ENCODE measurements at places on chromosomes 1 and 21.

DNA sequence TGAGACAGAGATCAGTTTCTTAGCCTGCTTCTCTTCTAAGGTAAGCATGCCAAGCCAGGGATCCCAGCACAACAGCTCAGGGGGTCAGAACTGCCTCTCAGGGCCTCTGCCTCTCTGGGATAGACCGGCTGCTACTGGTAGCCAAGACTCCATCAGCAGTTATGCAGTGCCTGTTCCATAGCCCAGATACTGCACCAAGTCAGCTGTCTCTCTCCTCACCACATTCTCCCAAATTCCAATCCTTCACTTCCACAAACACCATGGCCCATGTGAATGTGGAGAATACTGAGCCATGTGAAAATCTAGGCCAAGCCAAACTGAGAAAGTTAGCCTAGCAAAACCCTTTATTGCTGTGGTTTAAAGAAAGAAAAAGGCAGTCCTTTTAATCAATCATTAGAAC is 37.5 kb downstream of the CDC42BPA start:
- DNase-seq, result no peak

DNA sequence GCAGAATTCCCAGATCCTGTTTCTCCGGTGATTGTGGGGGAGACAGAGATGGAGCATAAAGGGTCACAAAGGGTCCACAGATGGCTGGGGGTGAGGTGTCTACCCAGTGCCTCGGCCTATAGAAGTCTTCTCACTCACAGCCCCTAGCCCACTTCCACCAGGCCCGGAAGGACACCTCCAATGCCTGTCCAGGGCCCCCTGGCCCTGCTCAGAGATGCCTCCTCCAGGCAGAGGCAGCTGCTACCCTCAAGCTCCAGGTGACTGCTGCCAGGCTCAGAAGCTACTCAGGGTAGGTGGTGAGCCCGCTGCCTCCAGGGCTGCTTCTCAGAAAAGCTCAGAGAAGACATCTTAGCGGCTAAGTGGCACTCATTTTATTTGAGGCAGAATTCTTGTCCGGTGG is 22.0 kb upstream of the ZC3H12A start:
- DNase-seq, result no peak

- DNase-seq, result no peak
Measured at GRCh38 chr1:58883888-58884482, 100.1 kb upstream of the JUN start.

- no peak for DNase-seq
Measured at GRCh38 chr1:154879038-154879421, 8.9 kb upstream of the KCNN3 start.

- DNase-seq, result no peak
Measured at GRCh38 chr1:57363643-57364042, 60.2 kb downstream of the DAB1 start.

DNA sequence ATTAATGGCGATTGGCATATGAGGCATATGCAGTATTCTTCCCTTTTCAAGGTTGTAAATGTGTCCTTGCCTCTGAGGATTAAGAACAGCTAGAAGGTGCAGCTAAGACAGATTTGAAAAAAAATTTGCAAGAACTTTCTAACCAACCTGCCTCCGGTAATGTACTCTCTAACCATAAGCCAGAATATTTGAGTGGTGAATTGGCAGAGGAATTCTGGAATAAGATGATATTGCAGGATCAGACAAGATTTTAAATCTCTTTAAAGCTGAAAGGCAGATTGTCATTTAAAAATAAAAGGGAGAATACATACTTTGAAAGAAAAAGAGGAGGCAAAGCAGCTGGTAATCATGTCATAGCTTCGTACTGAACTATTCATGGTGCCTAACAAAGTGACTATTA is 29.2 kb downstream of the MROH9 start:
- no peak for DNase-seq

DNA sequence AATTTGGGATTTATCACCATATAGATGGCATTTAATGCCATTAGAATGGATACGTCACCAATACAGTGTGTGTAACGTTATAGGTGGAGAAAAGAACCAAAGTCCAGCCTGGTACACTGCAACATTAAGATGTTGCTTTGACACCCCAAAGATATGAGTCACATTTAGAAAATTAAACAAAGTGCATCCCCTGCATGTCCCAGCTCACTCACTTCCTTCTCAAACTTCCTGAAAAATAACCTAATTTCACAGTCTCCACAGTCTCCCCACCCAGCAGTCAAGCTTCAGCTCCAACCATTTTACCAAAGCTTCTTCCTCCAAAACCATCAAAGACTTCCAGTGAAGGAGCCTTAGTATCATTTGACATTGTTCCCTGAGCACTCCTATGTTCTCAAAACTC is 111.9 kb downstream of the OMA1 start:
- DNase-seq, result no peak

DNA sequence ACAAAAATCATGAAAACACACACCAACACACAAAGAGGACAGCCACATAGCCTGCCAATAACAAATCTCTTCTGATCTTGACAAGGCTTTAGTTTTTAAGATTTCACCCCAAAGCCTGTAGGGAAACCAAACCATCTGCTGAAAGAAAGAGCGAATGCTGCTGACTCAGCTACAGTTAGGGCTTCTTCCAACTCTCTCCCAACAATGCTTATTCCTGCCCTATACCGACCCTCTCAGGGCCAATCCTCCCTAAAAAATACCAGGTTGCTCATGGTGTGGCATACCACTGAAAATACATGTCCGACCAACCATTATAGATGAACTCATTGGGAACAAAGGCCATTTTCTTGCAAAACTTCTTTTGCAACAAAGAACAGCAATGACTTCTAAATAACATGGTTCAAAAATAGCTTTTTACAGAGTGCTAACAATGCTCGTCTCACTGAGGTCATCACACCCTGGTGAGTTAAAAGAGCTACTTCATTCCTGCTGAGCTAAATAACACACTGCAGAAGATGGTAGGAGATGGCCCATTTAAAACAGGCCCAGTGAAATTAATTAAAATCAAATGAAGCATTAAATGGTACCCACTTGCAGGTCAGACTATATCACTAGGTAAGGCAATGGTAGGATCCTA is 86.1 kb downstream of the KIAA0319L start:
- no peak for DNase-seq

- no peak for DNase-seq
Measured at GRCh38 chr1:179857009-179857408, 20.6 kb downstream of the TOR1AIP2 start.

DNA sequence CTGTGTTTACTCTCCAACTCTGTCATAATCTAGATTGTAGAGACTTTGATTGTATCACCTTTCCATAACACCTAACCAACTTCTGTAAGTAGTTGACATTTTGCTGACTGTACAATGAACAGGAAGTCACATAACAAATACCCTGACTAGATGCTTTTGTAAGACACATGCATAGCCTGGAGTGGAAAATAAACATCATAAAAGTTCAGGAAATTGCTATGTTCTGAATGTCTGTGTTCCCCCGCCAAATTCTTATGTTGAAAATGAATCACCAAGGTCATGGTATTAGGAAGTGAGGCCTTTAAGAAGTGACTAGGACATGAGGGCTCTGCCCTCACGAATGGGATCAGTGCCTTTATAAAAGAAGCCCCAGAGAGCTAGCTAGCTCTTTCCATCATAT is 40.4 kb upstream of the ZSWIM5 start:
- DNase-seq, result no peak

DNA sequence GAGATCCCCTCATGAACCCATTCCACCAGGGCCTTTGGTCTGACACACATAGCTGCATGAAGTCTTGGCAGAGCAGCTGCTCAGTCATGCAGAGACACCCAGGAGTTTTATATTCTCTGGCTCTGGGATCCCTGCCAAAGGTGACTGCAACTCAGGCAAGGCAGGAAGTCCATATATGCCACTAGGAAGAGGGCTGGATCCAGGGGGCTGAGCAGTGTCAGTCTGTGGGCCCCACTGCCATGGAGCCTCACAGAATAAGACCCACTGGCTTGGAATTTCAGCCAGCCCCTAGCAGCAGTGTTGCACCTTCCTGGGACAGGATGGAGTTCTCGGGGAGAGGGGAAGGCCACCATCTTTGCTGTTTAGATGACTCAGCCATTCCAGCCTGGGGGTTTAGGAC is 199.7 kb downstream of the TBX15 start:
- no peak for DNase-seq

DNA sequence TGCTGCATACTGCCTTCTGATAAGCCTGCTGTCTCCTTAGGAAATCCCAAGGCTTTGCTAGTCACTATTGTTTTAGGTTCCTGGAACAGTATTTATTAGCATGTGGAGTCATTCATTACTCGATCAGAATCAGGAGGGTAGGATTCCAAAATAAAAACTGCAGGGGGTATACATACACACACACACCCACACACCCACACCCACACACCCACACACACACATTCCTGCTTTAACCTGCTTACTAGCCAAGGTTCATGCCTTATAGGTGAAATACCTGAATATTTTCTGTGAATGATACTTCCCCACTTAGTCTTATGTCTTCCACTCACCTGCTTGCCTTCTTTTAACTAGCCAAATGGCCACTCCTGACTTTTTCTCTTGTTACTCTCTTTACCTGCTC is 325.1 kb downstream of the ADGRL2 start:
- DNase-seq, result no peak

DNA sequence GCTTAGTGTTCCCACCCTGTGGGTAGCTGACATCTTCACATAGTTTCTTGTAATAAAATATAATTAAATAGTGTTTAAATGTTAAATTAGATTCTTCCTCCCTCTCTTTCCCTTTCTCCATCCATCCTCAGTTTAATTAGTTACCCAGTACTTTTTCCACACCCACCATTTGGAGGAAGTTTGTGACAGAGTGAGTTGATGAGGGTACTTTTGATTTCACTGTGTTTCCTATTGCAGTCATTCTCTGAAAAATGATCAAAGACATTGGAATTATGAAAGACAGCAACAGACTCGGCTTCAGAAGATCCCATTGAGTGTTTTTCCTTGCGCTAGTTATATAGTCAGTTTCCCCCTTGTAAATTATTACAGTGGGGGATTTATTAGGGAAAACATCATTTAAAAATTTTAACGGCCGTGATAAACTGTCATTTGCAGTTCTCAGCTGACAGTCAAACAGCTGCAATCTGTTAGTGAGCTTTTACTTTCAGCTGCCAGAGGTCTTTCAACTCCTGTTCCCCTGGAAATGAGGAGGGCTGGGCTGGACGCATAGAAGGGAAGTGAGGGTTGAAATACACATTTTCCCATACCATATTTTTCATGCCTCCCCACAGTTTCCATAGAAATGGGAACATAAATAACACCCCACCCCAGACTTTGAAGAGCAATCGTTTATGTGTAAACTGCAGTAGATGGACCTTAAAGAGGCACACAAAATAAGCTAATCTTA is 61.3 kb upstream of the CACYBP start:
- DNase-seq, result no peak

- no peak for DNase-seq
Measured at GRCh38 chr1:153430561-153430960, 14.2 kb downstream of the S100A7A start.

- no peak for DNase-seq
Measured at GRCh38 chr1:61175976-61176375, 93.6 kb downstream of the NFIA start.

- DNase-seq, result no peak
Measured at GRCh38 chr1:16267690-16268180, 30.8 kb upstream of the CPLANE2 start.

- no peak for DNase-seq
Measured at GRCh38 chr1:226871636-226872327, 1.4 kb downstream of the PSEN2 start.

DNA sequence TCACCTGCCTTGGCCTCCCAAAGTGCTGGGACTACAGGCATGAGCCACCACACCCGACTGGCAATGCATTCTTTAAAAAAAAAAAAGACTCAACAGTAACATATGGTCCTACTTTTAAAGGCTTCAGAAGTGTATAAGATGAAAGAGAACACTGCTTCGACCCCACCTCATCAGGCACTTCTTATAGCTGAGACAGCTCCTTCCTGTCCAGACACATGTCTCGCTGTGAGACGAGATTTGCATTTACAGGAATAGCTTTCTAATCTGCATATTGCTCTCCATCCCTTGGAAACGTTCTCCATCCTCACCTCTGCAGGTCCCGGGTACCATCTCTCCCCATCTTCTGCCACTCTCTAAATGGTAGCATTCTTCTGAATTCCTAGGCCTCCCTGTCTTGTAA is 6.7 kb downstream of the AZIN2 start:
- DNase-seq, result no peak

DNA sequence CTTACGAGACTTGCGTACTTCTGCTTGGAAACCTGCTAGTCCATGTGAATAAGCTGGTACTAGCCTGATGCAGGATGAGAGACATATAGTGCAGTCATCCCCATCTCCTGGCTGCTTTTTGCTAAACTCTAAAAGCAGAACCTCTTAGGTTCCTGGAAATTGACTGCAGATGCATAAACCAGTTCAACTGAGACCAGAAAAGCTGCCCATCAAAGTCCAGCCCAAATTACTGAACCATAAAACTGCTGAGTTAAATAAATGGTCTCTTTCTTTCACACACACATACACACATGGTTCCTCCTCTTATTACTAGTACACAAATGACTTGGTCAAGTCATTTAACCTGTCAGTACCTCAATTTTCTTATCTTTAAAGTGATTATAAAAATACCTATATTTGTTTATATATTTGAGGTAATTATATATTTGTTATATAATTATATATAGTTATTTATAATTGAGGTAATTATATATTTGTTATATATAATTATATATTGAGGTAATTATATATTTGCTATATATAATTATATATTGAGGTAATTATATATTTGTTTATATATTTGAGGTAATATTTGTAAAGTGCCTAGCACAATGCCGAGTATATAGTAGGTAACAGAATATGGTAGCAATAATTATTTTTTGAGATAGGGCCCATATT is 25.2 kb upstream of the RABGAP1L start:
- no peak for DNase-seq

DNA sequence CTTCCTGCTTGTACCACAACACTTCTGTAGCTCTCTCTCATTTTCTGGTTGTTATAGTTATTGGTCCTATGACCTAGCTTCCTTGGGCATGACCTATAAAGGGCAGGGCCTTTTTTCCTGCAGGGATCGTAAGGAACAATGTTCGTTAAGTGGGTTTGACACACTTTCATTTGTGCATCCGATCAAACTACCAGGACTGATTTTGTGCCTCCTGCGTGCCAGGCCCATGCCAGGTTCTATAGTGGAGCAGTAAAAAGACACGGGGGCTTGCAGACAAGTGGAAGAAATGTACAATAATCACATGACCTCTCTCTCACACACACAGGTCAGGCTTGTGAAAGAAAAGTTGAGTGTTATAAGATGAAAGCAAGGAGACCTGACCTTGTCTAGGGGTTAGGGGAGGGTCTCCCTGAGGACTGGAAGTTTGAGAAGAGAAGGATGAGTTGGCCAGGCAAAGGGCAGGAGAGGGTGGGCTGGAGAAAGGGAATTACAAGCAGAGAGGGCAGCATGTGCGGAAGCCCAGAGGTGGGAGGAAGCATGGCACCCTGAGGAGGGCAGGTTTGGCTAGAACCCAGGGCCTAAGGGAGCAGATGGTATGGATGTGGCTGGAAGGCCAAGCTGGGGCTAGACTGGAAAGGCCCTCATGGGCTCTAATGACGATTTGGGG is 145.4 kb downstream of the GRIK3 start:
- DNase-seq, result no peak

- no peak for DNase-seq
Measured at GRCh38 chr1:209513226-209513625, 70.3 kb upstream of the CAMK1G start.

Data from head of caudate nucleus (tissue), 42 donors.